Kidney epithelial cell (primary cell): ENCODE measurements at places on chromosomes 2 and 18. TPM values are rescaled to one million over a fixed set of nuclear protein-coding genes. Genes with fewer than 3 reads are reported as not detected.

TCF7L1 gene
- total RNA-seq = 2.6 and 4.3 TPM in 2 replicates

GRCh38 chr2:195318440-195319111 is 338.4 kb upstream of the SLC39A10 start:
- DNase-seq = no peak

GRCh38 chr2:177281400-177282180 is 17.1 kb upstream of the NFE2L2 start:
- no peak for DNase-seq

- no peak for DNase-seq
These were observed 173.6 kb downstream of the LDLRAD4 start for GRCh38 chr18:13392029-13392750.

- no peak for DNase-seq
These were observed 70.5 kb downstream of the CAB39 start for GRCh38 chr2:230783101-230783500.

DNA sequence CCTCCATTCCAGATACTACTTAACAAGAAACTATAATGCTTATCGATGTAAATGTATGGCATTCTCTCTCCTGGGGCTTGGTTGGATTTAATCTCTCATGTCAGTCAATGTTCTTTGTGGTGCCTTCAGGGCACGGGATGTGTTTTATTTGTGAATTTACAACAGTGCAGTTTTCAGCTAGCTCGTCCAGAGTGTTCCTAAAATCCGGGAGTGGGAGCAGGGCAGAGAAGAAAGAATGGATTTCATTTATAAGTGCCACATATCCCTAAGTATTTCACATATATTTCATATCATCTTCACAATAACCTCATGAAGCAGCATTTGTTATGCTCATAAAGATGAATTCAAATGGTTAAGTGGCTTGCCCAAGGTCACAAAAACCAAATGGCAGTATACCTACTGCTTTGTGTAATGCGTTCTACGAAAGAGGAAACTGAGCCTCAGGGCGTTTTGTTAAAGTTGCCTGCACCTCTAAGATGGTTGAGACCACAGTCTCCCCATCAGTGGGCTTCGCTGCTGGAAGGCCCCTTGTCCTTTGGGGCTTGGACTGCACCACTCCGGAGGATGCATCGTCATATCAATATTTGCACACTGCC is 134.7 kb upstream of the MGAT5 start:
- no peak for DNase-seq
